Mammary epithelial cell (primary cell): ENCODE measurements at places on chromosomes 11 and 22. TPM values are rescaled to one million over a fixed set of nuclear protein-coding genes. Genes with fewer than 3 reads are reported as not detected.

Gene SLC5A1
- total RNA-seq: 0.17 TPM

GRCh38 chr11:115720602-115721245, 216.5 kb upstream of the CADM1 start:
- DNase-seq: no peak

DNA sequence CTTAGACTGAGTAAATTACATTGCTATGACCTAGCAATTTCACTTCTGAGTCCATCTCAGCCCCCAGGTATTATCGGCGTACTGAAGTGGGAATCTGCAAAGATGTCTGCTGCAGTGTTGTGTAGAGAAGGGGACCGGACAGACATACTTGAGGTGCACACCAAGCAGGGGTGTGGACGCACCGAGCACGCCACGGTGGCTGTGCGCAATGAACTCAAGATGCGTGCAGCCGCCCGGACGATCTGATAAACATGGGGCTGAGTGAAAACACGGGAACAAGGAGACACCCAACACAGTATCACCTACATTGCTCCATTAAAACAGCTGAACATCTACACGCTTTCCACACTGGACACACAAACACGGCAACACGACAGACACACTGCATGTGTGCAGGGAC, 454.3 kb downstream of the OPCML start:
- no peak for DNase-seq

- DNase-seq: no peak
Measured at GRCh38 chr11:12272821-12273617, 104.4 kb upstream of the PARVA start.

DNA sequence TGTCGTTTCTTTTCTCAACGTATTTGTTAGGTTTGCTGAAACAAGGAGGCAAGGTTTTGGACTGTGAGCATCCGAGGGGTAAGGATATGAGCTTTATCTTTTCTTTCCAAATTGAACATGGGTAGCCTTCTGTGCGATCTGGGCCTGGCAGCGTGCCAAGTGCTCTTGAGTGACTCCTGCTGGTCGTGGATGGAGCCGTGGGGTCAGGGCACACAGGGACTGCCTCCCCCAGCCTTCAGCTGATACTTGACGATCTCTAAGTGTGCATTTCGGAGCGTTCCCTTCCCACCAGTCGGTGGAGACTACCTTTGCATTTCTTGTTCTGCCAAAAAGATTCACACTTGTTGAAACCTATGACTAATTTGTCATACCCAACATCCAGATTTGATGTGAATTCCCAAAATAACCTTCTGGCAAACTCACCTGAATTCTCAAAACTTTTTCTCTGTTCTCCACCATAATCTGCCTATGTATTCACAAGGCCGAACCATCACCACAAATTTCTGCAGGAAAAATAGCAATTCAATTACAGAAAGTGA, 40.1 kb upstream of the CLMP start:
- DNase-seq: no peak

DNA sequence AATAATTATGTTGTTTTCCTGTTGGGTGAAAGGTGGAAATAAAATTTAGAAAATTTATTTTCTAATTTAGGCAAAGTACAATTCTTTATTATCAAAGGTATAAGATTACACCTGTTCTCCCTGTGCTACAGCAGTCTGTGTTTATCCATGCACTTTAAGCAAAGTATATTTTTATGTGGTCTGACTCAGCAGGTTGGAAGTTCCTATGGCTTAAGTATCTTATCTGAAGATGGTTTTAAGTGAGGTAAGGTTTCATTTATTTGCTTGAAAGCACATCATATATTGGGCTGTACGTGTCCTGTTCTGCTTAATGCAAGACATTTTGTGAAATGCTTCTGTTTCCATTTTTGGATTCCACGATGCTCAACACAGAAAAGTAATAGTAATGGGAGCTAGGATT, 14.6 kb downstream of the PPME1 start:
- peak; percentile 13 for DNase-seq

DNA sequence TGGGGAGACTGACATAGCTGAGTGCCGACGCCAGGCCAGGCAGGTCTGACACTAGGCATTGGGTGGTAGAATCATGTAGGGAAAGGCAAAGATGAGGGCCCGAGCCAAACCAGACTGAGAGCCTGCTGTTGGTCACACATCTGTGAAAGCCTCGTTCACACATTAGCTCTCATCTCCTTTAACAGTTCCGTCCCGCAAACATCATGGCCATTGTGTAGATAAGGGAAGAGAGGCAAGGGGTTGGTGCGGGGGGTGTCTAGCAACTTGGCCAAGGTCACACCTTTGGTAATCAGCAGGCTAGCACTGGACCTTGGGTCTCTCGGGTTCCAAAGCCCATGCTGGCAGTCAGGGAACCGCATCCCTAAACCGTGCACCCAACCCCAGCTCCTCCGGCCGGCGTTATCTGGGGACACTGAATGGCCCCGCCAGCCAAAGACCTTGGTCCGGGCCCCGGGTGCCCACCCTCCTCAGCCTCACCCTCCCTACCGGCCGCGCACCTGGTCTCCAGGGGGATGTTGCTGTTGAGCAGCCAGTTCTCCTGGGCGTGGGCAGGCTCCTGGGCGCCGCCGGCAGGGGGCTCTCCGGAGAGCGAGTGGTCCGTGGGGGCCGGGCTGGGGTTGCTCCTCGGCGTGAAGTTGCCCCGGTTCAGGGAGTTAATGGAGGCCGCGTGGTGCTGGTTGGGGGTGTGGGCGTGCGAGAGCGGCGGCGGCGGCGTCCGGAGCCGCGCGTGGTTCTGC, 328.3 kb upstream of the NARS2 start:
- no peak for DNase-seq
